ENCODE measurements at places on chromosomes 3 and 15.

DNA sequence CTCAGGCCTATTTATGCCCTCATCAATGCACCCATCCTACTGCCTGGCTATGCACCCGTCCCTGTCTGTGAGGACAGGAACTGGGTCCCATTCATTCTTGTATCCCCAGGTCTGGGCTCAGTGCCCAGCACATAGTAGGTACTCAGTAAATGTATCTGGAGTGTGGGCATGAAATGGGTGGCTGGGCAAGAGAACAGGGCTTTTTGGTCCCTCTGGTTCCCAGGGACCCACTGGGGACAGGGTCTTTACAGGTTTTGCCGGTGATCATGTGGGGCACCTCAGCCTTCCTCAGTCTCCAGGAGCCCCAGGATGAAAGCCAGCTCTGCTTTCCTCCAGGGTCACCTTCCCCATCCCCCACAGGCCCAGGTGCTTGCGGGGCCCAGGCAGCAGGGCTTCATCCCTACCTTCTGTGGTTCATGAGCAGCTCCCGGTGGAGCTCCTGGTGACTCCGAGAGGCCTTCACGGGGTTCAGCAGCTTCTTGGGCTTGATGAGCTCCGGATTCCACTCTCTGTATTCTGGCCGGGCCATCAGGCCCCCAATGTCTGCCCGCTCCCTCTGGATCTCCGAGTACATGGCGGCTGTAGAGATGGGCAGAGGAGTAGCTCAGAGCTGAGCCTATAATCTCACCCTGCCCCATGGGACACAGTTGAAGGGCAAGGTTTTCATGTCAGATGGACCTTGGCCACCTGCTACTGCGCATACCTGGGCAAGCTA lies 7.7 kb downstream of the FAM107A start:
- DNase-seq = no peak

DNA sequence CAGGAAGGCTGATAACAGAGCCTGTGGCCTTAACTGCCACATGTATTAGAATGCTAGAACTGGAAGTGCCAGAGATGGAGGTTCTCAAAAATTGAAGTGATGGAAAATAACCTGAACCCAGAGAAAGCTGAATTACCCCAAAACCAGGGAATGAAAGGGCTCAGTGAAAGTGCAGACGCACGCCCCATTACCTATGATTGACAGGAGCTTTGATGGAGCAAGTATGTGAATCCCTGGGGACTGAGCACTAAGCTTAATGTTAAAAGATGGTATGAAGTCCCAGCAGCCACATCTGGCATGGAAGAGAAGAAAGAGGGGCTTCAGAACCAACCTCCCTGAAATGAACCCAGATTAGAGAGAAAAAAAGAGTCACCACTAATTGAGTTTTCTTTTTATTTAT lies 118.4 kb upstream of the FHIT start:
- no peak for DNase-seq

GRCh38 chr3:167810236-167810635 lies 74.7 kb downstream of the SERPINI1 start:
- no peak for DNase-seq

DNA sequence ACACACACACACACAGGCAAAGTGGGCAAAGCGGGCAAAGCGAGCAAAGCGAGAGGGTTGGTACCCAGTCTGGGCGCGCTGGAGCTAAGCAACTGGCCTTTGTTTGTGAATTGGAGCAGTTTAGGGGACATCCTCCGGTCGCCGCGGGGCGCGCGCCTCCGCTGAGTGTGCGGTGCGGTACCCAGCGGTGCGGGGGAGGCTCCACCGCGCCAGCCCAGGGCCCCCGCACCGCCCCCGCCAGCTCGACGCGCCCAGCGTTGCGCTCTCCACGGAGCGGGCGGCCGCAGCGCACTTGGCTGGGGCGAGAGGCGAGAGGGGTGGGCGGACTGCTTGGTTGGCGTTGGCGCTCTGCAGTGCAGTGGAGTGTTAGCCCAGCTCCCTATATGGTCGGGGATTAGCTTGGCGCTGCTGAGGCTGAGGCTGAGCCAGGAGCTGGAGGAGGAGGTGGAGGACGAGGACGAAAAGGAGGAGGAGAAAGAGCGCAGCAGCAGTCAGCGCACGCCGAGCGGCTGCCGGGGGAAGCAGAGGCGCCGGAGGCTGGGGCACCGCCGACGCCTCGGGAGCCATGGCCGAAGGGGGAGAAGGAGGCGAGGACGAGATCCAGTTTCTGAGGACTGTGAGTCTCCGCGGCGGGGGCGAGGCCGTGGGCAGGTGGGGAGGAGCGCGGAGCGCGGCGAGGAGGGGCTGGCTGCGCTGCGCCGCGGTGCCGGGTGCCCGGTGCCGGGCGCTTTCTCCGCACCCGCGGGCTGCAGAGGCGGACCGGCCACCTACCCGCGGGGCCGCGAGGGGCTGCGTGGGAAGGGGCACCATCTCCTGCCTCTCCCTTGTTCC lies at the start of gene RYR3:
TSS of gene RYR3 (plus strand) at position 487 of the 831 bp plus-strand sequence. CDS start at position 566, 79 bp downstream.
- no peak for DNase-seq

- DNase-seq = no peak
Measured at GRCh38 chr15:48178648-48178931, 495 bp upstream of the MYEF2 start.

DNA sequence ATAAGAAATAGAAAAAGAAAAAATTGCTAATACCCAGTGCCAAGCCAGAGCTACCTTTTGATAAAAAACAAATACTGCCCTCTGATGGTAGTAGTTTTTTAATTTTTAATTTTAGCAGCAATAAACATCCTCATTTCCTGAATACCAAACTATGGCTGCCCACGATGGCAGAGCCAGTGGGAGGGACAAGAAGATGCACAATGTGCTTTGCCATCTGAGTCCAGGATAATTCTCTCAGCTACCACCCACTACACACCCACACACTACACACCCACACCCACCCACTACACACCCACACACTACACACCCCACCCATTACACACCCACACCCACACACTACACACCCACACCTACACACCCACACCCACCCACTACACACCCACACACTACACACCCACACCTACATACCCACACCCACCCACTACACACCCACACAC lies 17.8 kb downstream of the CEP19 start:
- no peak for DNase-seq

Data from HS-5 (cell line).